Activated T-cell treated with anti-CD3 and anti-CD28 coated beads, Interleukin-2, amount 50 U/mL, for 4 hours (primary cell): ENCODE measurements at places on chromosomes 13 and 19. TPM values are rescaled to one million over a fixed set of nuclear protein-coding genes. Genes with fewer than 3 reads are reported as not detected.

Gene PDCD5
- total RNA-seq: 236 TPM

Gene SMIM44
- total RNA-seq: not detected

Gene PRODH2
- total RNA-seq: not detected

Gene HS6ST3
- not detected for total RNA-seq

Gene ENOX1
- 0.14 TPM for total RNA-seq

Gene TJP3
- 0.61 TPM for total RNA-seq

Gene KIR3DL1
- 0.13 TPM for total RNA-seq

Gene LRG1
- total RNA-seq: 0.24 TPM

Gene RNF113B
- total RNA-seq: not detected
